ENCODE measurements at places on chromosomes 2 and 18.

DNA sequence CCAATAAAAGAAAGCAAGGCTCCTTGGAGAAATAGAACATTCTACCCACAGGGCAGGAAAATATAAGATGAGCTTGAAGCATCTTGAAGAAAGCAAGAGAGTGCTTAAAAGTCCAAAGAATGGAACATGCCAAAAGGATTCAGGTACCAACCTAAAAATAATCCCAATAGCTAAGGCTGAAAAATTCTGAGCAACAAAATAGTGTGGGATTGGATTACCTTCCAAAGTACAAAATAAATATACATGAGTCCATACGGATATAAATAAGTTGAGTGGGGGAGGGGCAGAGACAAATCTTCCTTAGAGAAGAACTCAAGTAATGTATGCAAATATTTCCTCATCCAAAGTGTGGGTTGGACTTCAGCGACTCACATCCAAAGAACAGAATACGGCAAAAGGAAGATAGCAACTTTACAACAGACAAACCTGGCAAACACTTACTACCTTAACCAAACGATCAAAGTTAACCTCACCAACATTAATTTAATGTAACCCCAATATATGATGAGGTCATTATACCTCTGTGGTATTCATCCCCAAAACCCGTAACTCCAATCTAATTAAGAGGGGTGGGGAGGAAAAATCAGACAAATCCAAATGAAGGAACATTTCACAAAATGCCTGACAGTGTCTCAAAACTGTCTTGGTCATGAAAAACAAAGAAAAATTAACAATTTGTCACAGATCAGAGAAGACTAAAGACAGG lies 26.9 kb downstream of the MEMO1 start:
- DNase-seq = no peak

- no peak for DNase-seq
Observed at GRCh38 chr2:48694149-48694548, 61.4 kb downstream of the LHCGR start.

GRCh38 chr18:57659460-57660102 lies 37.9 kb upstream of the NARS1 start:
- DNase-seq = no peak

DNA sequence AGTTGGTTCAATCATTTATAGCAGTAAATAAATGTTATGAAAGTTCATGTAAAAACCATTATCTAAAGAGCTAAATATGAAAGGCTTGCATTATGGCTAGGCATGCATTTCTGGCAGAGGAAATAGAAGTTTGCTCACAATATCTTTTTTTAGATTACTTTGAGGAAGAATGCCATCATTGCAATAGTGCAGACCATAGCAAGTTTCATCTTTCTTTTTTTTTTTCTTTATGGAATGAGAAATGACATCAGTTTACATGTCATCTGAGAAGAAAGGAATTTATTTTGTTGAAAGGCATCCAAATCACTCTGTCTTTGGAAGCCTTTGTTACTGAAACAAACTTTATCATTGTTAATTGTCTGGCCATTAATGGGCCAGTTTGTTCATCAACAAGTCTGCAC lies 74.5 kb upstream of the NCKAP5 start:
- no peak for DNase-seq

GRCh38 chr2:30661173-30662107 lies 145.8 kb downstream of the CAPN13 start:
- DNase-seq = no peak

DNA sequence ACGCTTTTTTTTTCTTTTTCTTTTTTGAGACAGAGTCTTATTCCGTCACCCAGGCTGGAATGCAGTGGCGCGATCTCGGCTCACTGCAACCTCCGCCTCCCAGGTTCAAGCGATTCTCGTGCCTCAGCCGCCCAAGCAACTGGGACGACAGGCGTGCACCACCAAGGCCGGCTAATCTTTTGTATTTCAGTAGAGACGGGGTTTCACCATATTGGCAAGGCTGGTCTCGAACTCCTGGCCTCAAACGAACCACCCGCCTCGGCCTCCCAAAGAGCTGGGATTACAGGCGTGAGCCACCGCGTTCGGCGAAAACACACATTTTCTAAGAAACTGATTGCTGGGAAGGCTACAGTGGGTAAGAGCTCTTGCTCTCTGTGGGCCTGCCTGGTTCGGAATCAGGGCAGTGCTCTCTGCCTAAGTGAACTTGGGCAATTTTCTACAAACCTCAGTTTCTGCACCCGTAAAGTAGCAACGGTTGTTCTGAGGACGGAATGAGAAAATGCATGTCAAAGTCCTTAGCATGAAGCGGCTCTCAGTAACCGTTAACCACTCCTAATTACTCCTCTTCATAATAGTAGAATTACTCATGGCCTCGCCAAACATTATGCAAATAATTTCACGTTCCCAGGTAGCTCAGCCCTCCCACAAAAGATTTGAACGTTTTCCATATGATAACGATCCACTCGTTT lies 1.0 kb upstream of the PMAIP1 start:
- no peak for DNase-seq

- no peak for DNase-seq
Observed at GRCh38 chr2:165070076-165070475, 114.8 kb upstream of the SLC38A11 start.

GRCh38 chr18:70165936-70166335 lies 39.6 kb downstream of the RTTN start:
- no peak for DNase-seq

Measured in substantia nigra (tissue), 51 donors.